Hippocampal formation (tissue), 2 donors: ENCODE measurements at places on chromosomes 3 and 15.

GRCh38 chr3:134381076-134381475 lies 6.8 kb upstream of the AMOTL2 start:
- DNase-seq: no peak

DNA sequence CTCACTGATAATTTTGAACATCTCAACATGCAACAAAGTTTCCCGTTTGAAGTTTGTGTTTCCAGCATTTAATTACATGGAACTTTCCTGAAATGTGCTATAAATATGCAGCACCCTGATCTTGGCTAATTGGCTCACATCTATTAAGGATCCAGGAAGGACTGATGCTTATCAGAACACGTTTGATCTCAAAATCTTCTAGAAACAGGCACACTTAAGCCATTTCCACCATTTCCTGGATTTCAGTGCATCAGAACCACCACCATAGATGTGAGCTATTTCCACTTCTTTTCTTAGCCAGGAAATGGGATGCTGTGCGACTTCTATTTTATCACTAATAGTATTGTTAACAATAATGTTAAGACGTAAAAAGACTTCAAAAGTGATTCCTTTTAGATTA lies 228.9 kb downstream of the FEZF2 start:
- DNase-seq: no peak

GRCh38 chr3:72606005-72606800 lies 242.0 kb downstream of the SHQ1 start:
- DNase-seq: no peak

GRCh38 chr3:52247409-52248164 lies 2.0 kb downstream of the PPM1M start:
- no peak for DNase-seq

GRCh38 chr15:53831907-53832770 lies 72.7 kb upstream of the WDR72 start:
- no peak for DNase-seq

DNA sequence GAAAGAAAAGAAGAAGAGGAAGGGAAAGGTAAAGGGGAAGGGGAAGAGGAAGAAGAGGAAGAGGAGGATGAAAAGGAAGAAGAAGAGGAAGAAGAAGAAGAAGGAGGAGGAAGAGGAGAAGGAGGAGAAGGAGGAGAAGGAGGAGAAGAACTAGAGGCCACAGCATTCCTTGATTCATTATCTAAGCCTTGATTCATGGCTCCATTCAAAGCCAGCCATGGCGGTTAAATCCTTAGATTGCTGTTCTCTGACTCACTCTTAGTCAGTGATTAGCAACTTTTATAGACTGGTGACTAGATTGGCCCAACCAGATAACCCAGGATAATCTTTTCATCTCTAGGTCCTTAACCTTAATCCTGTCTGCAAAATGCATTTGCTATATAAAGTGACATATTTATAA lies 47.6 kb downstream of the OSTN start:
- DNase-seq: no peak

DNA sequence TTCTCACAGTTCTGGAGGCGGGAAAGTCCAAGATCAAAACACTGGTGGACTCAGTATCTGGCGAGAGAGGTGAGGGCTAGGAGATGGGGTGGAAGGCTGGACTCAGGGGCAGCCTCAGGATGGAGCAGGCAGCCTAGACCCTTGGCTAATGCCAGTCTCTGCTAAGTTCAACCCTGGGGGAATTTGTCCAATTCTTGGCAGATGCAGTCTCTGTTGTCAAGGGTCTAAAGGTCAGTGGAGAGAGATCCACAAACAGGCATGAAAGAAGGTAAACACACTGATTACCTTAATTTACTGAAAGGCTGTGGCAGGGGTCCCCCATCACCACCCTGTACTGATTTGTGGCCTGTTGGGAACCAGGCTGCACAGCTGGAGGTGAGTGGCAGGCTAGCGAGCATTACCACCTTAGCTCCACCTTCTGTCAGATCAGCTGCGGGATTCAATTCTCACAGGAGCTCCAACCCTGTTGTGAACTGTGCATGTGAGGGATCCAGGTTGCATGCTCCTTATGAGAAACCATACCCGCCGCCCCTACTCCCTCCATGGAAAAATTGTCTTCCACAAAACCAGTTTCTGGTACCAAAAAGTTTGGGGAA lies 32.5 kb upstream of the RHCG start:
- no peak for DNase-seq

DNA sequence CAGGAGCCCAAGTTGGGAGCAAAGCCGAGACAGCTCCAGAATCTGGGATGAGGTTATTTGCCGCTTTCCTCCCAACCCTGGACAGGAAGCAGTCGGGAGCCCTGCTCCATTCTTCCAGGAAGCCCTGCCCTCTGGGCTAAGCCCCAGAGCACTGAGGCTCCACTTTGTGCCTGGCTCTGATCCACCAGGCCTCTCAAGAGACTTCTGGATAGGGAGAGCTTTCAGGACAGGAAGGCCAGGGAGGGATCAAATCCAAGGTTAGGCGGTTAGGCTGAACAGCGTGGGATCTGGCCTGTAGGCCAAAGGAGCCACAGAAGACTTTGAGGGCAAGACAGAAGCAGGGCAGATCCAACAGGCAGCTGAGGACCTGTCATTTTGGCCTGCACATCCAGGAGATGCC lies 835 bp downstream of the STOML1 start:
- DNase-seq: peak; percentile 24

- no peak for DNase-seq
Observed at GRCh38 chr3:124318014-124318413, 326.1 kb upstream of the ROPN1 start.

DNA sequence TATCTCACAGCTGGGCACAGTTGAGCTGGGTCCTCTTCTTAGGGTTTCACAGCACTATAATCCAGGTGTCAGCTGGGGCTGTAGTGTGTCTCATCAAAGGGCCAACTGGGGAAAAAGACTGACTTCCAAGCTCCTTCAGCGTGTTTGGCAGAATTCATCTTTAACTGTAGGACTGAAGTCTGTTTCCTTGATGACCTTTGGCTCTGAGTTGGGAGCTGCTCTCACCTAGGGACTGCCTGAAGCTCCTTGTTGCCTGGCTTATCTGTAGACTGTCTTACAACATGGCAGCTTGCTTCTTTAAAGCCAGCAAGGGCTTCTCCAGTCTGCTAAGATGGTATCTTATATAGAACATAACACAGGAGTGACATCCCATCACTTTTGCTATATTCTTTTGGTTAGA lies 5.3 kb upstream of the VPS33B start:
- DNase-seq: no peak

DNA sequence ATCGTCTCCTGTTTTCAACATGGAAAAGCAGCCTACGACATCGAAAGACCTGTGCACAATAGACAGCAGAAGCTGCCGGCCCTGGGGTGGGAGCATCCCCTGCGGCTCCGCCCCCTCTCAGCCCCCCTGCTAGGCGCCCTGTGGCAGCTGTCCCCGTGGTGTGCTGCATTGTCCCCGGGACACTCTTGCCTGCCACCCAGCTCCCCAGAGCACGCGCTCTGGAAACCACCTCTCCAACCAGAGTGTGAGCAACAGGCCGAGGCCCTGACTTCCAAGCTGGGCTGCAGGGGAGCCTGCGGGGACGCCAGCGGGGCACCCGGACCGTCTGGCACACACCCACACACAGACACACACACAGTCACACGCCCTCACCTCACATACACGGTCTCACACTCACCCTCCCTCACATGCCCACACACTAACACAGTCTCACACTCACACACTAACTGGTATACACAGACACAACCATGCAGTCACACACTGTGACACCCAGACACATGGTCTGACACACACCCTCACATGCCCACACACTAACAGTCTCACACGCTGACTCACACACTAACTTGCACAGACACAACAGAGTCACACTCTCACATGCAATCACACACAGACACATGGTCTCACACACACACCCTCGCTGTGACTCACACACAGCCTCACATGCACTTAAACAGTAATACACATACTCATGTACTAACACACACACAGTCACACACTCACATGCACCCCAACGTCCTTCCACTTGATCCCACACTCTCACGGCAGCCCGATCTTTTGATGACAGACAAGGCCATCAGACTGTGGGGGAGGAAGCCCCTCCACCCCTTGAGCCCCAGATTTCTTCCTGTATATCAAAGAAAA lies 94.7 kb downstream of the OCA2 start:
- DNase-seq: no peak

GRCh38 chr3:14730703-14731382 lies 55.9 kb downstream of the C3orf20 start:
- DNase-seq: no peak

- DNase-seq: no peak
Observed at GRCh38 chr15:53758412-53758811, 1.1 kb downstream of the WDR72 start.

GRCh38 chr3:111373861-111374260 lies 168.1 kb upstream of the CD96 start:
- DNase-seq: no peak

- DNase-seq: no peak
Observed at GRCh38 chr3:194766845-194767244, 81.2 kb downstream of the FAM43A start.

DNA sequence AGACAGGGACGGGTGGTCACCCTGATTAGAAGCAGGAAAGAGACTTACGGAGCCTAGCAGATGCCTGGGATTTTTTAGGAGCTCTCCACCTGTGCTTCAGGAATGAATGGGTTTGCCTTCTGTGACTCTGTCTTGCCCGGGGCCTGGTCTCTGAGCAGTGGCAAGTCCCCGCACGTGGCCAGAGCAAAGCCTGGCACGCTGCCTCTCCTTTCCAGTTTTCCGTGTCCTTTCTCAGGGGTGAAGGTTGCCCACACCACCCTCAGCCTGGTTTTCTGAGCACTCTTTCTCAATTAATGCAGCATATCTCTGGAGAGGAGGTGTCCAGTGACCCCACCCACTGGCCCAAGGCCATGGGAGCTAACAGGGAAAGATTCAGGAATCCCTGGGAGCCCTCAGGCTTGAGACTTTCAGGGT lies 14.5 kb upstream of the CHST14 start:
- no peak for DNase-seq

- DNase-seq: no peak
Observed at GRCh38 chr3:183158551-183159006, 4.0 kb downstream of the LAMP3 start.

DNA sequence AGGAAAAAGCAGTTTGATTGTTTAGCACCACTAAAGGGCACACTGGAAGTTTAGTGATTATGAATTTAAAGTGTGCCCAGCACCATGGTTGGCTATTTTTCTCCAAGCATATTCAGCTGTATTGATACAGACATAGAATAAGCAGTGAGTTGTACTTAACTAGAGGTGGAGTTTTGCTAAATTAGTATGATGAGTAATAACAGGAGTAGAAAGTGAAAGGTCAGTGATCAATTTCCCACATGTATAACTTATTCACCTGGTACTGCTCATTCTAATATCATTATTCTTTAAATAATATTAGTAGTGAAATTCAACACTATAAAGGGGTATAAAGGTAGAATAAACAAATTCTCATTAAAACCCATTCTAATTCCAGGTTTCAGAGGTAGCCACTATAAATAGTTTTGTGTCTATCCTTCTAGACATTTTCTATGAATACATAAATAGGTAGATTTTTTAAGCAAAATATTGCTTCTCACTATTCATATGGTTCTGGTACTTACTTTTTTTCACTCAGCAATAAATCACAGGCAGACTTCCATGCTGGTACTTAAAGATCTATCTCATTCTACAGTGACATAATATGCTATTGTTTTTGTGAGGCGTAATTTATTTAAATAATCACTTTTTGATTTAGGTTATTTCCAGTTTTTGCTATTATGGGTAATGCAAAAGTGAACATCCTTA lies 732.9 kb downstream of the VGLL3 start:
- no peak for DNase-seq
